Liver (tissue), 10 donors: ENCODE measurements at places on chromosomes 5 and 9. TPM values are rescaled to one million over a fixed set of nuclear protein-coding genes. Genes with fewer than 3 reads are reported as not detected.

DNA sequence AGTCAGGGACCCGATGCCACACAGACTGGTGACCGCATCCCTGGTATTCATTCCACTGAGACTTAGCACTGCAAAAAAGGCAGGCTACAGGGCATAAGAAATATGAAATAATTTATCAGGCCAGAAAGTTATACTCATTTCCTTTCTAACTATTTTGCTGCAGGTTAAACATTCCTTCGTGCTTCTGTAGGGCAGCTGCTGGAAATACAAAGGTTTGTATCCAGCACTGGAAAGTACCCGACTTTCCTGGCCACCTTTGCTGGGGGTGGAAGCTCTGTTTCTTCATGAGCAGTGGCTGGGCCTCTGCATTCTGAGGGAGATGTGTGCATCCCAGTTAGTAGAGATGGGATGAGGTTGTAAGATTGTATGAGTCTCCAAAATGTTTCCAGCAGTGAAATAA lies 478.6 kb upstream of the WWC1 start:
- no peak for DNase-seq

CD180 gene
- 0.33 TPM for polyA plus RNA-seq

RMI1 gene
- 2.0 TPM for polyA plus RNA-seq

TLR4 gene
- polyA plus RNA-seq, result 5.4 TPM

- DNase-seq, result no peak
Measured at GRCh38 chr9:15133488-15133887, 173.5 kb downstream of the TTC39B start.

DNA sequence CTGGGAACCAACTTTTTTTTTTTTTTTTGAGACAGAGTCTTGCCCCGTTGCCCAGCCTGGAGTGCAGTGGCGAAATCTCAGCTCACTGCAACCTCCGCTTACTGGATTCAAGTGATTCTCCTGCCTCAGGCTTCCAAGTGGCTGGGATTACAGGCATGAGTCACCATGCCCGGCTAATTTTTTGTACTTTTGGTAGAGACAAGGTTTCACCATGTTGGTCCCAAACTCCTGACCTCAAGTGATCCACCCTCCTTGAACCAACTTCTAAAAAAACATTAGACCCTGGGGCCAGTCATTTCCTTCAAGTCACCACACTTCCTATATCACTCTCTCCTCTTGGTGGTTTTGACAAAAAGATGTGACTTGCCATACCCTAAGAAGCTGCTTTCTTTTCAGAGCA lies 10.9 kb upstream of the SHROOM1 start:
- no peak for DNase-seq

GABBR2 gene
- not detected for polyA plus RNA-seq

DNA sequence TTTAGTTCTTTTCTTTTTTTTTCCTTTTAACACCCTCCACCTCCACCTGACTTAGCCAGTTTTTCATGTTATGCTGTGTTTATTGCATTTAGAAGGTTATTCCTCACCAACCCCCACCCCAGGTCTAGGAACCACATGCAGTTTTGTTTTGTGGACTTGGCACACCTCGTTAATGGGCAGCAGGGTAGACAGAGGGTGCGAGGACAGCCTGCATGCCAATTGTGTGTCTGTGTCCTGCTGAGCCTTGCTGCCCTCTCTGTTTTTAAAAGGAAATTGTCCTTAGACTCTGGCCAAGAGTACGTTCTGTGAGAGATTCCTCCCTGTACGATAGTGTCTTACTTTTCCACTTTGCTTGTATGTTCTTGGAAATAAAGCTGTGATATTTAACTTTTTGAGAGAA lies 13.9 kb downstream of the PIK3R1 start:
- no peak for DNase-seq

GRCh38 chr5:45402804-45403455 lies 293.2 kb downstream of the HCN1 start:
- no peak for DNase-seq

- no peak for DNase-seq
Measured at GRCh38 chr5:124995421-124995820, 249.0 kb upstream of the ZNF608 start.

DNA sequence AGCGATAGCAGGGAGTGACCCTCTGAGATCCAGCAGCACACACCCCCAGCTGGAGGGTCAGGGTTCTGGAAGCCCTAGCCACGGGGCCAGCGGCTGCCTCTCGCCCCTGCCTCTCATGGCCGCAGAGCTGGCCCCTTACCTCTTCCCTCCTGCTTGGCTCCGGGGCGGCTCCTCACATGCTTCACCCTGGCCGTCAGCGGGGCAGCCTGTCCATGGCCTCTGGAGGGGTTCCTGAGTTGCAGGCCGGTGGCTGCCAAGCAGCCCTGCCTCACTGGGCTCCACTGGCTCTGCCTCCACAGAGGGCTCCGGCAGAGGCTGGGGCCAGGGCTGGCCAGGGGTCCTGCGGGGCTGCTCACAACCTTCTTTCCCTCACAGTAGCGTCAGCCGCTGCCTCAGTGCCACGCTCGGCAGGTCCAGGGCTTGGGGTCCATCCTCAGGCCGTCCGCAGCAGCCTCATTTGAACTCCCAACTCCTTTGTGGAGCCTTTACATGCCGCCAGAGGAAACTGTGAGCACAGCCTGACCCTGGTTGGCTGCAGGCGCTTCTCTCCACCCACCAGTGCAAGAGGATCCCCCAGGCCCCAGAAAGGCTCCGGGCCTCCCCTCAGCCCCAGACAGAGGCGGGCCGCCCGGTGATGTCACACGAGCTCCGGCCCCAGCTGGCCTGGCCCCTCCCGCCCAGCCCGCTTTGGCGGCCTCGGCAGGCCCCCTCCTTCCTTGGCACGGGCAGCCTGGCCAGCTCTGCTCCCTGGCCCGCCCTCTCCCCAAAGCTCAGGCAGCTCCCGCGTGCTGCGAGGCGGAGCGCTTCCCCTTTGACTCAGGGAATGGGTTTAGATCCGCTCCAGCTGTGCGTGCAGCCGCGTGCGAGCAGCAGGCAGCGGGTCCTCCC lies at the start of gene ANGPTL2:
ANGPTL2 (minus strand) TSS at position 460 of the 888 bp plus-strand sequence. CDS start 13,904 bp downstream, outside the sequence.
- no peak for DNase-seq

DNA sequence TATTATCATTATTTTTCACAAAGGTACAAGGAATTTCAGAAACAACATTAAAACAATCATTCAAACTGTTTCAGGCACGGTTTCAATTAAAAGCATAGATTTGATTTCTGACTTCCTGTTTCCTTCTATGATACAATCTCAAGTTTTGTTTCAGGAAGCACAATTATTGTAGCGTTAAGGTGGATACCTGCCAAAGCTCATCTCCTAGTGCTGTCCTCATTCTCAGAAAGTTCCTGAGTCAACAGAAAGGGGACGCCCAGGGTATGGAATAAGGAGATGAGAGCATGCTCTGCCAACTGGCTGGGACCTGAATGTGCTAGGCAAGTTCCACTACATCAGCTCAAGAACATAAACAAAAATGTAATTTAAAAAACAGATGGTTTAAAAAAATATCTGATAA lies 2.0 kb upstream of the TRIM14 start:
- DNase-seq, result no peak

DNA sequence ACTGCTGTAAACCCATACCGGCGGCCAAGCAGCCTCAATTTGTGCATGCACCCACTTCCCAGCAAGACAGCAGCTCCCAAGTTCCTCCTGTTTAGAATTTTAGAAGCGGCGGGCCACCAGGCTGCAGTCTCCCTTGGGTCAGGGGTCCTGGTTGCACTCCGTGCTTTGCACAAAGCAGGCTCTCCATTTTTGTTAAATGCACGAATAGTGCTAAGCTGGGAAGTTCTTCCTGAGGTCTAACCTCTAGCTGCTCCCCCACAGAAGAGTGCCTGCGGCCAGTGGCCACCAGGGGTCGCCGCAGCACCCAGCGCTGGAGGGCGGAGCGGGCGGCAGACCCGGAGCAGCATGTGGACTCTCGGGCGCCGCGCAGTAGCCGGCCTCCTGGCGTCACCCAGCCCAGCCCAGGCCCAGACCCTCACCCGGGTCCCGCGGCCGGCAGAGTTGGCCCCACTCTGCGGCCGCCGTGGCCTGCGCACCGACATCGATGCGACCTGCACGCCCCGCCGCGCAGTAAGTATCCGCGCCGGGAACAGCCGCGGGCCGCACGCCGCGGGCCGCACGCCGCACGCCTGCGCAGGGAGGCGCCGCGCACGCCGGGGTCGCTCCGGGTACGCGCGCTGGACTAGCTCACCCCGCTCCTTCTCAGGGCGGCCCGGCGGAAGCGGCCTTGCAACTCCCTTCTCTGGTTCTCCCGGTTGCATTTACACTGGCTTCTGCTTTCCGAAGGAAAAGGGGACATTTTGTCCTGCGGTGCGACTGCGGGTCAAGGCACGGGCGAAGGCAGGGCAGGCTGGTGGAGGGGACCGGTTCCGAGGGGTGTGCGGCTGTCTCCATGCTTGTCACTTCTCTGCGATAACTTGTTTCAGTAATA lies at the start of gene FXN:
FXN (plus strand) TSS at position 315 of the 871 bp plus-strand sequence; CDS start at position 346, 31 bp downstream.
- DNase-seq, result peak; percentile 89

SLC45A2 gene
- polyA plus RNA-seq, result not detected

DNA sequence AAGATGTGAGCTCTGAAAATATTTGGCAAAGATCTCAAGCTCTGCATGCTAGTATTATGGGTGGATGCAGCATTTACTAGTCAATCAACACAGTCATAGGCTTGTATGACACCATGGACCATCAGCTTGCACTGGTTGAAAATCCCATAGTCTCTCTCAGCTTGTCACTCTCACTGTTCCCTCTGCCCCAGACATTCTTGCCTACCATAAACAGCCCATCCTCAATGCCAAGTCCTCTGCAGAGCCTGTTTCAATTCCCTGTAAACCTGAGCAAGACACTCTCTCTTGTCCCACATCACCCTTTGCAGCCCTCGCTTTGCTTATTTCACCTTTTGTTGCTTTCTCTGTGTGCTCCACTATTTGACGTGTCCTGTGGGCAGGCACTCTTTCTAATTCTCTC lies 264.6 kb downstream of the ICE1 start:
- DNase-seq, result no peak

DNA sequence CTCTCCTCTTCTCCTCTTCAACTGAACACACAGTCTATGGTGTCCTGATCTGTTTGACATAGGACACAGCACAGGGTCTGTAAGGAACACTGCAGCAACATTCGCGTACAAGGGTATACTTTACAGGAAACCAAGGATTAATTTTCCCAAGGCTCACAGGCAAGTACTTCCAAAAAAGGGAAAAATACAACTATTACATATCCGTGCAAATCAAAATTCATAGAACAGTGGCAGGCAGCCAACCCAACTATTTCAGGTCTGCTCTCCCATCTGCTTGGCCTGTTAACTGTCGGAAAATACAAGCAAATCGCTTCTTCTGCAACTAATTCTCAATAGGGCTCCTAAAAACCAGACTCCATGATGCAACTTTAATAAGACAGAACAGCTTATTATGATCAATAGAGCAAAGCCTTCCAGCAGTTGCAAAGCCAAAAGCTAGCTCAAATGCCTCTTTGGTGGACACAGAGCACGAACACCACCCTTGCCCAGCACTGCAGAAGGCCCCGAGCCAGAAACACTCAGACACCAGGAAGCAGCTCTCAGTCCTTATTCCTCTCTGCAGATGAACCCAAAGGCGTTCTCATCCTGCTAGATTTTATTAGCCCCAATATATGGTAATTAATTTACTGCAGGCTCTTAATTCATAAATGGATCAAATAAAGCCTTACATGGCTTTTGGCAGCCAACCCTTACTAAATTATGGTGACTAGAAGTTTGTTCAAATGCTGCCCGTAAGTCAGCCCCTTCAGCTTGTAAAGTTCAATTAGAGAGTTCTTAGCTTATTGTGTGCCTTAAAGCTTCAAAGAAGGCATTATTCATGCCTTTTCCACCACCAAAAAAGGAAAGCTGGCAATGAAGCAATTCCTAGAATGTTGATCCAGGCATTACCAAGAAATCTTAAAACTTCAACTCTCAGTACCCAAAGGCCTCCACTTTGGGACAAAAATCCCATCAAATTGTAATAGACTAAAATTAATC lies 68.8 kb downstream of the ZNF608 start:
- DNase-seq, result no peak

C1QTNF3 gene
- 1.8 TPM for polyA plus RNA-seq

GRCh38 chr5:39566891-39567290 lies 142.1 kb upstream of the DAB2 start:
- DNase-seq, result no peak

DEPDC1B gene
- polyA plus RNA-seq, result 0.48 TPM

GRCh38 chr9:126862104-126862761 lies 1.8 kb downstream of the ZBTB34 start:
- no peak for DNase-seq

NR5A1 gene
- polyA plus RNA-seq, result not detected

DNA sequence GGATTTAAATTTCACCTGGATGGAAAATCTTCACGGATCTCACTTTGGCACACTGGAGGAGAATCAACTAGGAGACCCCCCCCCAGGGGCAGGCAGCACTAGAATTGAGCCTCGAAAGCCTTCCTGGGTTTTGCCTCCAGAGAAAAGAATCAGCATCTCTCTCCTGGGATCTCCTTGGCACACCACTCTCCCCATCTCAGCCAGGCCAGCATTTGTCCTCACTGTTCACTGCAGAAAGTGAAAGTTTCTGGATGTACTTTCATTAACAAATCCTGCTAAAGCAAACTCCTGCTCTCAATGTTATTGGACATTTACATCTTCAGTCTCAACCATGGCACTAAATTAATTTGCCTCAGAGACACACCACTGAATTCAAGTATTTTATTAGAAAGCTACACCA lies 312.2 kb downstream of the SLIT3 start:
- DNase-seq, result no peak

DNA sequence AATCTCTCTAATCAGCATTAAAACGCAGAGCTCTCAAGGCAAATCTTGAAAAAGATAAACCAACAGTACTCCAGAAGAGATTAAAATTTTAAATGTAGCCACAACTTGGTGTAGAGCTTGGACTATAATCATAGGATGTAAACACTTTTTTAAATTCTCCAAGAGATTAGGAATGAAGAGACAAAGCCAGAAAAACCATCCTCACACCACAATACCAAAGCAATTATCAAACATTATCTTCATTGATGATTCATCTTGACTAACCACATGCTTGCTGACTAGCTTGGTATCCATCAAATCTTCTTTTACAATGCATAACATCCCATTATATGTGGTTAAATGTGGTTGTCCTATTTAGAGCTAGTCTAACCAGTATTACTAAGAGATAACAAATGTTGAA lies 815.1 kb downstream of the TLE1 start:
- no peak for DNase-seq

- no peak for DNase-seq
Measured at GRCh38 chr9:121073038-121073437, 1.7 kb upstream of the CNTRL start.

GRCh38 chr9:37992924-37993349 lies 76.1 kb downstream of the SHB start:
- no peak for DNase-seq

DNA sequence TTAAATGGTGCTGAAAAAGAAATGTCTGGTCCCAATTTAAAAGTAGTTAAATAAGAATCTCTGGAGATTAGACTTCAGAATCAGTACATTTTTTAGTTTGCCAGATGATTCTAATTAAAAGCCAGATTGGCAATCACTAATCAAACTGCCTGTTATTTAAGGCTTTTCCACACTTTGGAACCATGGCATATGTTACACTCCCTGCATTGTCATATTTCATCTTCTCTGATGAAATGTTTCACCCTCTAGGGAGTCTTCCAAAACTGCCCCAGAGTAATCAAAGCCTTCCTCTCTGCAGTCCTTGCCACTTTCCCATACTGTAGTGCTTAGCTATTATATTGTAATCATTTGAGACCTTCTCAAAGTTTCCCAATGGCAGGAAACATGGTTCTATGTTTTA lies 17.5 kb upstream of the OR13C9 start:
- no peak for DNase-seq
